Astrocyte of the cerebellum (primary cell): ENCODE measurements at places on chromosomes 6 and 20.
A peak's percentile ranks its signal among the peaks of the same experiment; 100 is the strongest.

GRCh38 chr6:154127657-154128056 lies 88.6 kb downstream of the OPRM1 start:
- DNase-seq: no peak

GRCh38 chr20:24823989-24824693 lies 124.9 kb upstream of the CST7 start:
- DNase-seq: no peak

DNA sequence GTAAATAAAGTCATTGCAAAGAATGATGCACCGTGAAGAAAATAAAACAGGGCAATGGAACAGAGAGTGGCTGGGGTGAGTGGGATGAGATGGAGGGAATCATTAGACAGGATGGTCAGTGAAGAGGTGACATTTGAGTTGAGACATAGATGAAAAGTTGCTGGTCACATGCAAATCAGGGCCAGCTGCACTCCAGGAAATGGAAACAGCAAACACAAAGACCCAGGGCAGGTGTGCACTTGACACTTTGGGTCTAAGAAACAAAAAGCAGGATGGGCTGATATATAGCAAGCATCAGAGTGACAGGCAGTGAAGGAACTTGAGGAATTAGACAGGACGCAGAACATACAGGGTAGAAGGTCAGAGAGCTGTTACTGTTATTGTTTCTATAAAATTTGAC lies 171.5 kb upstream of the RIPOR2 start:
- DNase-seq: no peak

DNA sequence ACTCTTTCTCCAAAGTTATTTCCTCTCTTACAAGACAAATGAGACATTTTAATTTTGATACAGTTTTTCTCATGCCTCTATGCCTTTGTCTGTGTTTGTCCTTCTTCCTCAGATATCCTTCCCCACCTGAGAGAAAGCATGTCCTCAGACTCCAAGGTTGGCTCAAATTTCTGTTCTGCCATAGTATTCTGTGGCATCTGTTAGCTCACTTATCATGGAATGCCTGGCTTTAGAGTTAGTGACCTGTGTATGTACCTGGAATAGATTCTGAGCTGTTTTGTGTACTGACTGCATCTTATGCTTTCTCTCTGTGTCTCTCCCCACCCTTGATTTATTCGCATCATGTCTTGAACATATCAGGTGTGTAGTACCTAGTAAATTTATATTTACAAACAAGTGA lies 90.0 kb downstream of the CENPW start:
- DNase-seq: no peak

DNA sequence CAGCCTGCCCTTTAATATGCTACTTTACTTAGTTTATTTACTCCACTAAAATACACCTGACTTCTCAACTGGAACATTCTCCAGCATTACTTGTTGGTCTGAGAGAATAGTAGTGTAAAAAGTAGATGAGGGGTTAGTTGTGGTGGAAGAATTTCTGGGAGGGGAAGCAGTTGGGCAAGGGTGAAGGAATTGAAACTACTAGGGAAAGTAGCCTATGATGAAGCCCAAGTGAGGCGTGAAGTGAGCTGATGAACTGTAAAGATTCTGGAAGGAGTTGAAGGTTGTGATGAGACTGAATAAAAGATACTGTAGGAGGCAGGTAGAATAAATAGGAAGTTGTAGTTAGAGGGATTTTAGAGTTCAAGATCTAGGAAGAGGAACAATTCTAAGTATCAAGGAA lies 72.5 kb downstream of the ITCH start:
- DNase-seq: no peak

DNA sequence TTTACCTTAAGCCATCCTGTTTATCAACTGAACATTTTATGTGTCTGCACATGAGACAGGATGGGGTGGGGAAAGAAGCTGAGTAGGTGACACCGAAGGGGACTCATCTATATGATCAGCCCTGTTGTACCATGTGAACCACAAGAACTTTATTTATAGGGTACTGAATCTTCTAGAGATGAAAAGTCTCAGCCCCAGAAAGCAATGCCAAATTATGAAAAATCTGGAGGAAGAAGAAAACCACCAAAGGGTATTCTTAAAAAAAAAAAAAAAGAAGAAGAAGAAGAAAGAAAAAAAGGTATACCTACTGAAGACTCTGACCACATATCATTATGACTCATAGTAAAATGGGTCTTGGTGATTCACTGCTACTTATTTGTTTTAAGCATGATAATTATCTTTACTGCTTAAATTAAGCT lies 39.8 kb upstream of the HBS1L start:
- no peak for DNase-seq

DNA sequence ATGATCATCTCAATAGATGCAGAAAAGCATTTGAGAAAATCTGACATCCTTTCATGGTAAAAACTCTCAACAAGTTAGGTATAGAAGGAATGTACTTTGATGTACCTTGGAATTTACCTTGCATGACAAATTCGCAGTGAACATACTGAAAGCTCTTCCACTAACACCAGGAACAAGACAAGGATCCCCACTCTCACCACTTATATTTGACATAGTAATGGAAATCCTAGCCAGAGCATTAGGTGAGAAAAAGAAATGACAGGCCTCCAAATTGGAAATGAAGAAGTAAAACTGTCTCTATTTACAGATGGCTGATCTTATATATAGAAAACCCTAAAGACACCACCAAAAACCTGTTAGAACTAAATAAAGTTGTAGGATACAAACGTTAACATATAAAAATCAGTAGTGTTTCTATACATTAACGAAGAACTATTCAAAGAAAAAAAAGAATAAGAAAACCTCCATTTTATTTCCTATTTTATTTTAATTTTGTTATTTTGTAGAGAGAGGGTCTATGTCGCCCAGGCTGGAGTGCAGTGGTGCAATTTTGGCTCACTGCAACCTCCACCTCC lies 26.9 kb downstream of the PCNA start:
- no peak for DNase-seq

DNA sequence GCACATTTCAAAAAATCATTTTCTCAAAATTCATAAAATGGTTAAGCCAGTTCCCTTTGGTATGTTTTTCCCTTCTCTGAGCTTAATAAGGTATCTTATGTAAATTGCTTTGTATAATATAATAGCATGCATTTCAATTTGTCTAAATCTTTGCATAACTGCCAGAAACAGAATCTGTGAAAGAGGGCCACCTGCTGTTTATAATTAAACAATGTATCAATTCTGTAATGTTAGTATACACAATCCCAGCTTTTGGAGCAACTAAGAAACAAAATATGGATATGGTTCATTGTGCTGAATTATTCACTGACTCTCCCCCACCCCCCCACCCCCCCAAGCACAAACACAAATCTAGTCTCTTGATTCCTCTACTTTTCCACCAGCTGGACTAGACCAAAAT lies 54.8 kb downstream of the GPX5 start:
- DNase-seq: no peak

GRCh38 chr6:170545405-170545804 lies 7.7 kb downstream of the PSMB1 start:
- DNase-seq: no peak

GRCh38 chr6:116266803-116267202 lies 12.9 kb downstream of the TSPYL1 start:
- no peak for DNase-seq

DNA sequence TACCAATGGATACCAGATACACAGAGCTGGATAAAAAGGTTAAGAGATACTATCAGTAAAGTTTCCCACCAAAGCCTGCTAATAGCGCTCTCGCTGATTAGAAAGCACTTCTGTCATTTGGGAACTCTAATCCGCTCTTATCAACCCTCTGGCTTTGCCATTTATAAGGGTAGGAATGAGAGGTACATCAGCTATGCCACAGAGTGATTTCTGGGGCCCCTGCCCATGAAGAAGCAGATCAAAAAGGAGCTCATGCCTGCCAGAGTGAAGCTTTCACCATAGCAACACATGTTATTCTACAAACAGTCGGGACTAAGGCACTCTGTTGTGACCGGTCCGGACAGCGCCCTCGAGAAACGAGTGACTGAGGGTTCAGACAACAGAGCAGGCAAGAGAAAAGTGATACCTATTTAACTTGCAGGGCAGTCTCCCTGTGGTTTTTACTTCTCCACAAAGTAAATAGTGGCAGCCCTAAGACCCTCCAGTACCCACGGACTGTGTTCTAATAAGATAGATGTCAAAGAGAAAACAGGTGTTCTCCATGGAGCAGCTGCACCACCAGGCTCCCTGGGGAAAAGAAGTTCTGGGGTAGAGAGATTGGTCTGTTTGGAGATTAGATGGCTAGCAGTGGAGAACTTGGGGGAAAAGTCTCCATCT lies 5.6 kb downstream of the TRAM2 start:
- DNase-seq: no peak

DNA sequence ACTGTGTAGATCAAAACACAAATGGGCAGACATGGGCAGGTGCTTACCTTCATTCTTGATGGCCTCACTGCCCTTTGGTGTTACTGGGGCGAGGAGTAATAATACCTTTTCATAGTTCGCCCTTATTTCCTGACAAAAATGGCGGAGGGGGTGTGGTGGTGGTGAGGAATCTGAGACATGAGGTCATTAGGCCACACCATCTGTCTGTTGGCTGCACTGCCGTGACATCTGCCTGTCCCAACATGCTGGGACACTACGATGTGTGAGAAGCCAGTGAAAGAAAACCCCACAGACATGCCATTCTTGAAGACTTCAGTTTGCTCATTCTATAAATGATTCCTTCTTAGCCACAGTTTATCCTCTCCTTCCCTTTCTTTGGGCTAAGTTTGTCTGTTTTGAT lies 13.4 kb upstream of the MAPRE1 start:
- DNase-seq: no peak

GRCh38 chr6:106574741-106575458 lies 54.4 kb downstream of the RTN4IP1 start:
- DNase-seq: peak; percentile 37

GRCh38 chr6:31541059-31541657 lies 645 bp downstream of the DDX39B start:
- peak; percentile 15 for DNase-seq

DNA sequence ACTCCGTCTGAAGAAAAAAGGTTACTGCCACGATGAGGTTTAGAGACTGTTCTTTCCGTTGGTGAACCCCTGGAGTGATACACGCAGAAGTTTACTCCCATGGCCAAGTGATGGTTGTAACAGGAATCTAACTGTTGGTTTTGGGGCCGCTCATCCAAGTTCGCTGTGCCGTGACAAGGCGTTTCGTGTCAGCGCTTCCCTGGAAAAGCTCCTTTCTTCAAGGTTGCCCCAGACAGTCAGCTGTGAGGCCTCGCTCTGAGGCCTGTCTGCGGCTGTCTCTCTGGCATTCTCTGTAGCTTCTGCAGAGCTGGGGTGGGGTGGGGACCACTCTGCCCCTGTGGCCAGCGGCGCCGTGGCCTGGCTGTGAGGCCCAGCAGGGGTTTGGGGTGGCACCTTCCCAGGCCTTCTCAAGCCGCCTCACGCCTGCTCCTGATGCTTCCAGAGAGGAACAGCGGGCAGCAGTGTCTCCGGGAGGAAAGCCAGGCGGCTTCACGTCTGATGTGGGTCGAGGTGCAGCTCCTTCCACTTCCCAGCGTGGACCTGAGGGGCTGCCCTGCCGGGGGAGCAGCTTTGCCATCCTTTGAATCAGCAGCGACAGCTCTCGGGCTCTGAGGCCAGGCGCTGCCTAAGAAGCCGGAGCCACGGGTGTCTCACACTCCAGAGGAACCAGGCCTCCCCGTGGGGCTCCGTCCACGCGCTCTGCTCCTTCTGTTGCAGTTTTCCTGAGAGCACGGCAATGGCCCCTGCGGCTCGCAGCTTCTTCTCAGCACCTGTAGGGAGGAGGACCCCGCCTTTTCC lies 76.2 kb downstream of the SMOC2 start:
- DNase-seq: no peak

DNA sequence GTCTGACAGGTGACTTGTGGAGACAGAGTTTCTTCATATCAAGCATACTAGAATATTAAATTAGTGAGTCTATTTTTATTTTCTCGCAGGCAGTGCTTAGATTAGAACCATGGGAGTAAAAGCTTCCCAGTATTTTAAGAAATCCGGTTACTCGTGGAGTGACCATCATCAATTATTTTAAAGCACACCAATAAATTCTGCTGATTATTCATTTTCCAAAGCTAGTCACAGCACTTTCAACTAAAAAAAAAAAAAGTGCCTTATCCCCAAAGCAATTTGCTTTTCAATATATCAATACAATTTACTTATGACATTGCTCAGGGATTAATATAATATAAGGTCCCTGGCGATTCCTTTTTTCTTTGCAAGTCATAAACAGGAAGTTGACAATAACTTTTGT lies 26.3 kb upstream of the OLIG3 start:
- DNase-seq: no peak

DNA sequence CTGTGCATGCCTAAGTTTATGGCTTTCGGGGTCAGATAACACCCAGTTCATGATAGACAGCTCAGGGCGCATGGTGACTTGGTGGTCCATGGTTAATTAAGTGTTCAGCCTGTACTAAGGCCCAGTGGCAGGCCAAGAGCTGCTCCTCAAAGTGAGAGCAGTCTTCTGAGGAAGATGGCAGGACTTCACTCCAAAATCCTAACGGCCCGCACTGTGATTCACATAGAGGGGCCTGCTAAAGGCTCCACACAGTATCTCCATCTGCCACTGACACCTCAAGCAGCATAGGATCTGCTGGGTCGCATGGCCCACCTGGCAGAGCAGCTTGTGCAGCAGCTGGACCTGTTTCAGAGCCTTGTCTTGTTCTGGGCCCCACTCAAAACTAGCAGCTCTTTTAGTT lies 10.6 kb upstream of the CST7 start:
- DNase-seq: no peak

DNA sequence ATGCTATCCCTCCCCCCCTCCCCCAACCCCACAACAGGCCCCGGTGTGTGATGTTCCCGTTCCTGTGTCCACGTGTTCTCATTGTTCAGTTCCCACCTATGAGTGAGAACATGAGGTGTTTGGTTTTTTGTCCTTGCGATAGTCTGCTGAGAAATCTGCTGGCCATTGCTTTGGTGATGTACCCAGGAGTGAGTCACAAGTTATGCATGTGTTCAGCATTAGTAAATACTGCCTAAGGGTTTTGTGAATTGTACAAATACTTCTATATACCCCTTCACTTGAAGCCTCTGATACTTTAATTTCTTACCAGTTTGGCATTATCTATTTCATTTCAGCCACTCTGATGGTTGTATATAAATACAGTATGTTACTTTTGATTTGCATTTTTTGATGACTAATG lies 711.3 kb upstream of the GJE1 start:
- DNase-seq: peak; percentile 65

DNA sequence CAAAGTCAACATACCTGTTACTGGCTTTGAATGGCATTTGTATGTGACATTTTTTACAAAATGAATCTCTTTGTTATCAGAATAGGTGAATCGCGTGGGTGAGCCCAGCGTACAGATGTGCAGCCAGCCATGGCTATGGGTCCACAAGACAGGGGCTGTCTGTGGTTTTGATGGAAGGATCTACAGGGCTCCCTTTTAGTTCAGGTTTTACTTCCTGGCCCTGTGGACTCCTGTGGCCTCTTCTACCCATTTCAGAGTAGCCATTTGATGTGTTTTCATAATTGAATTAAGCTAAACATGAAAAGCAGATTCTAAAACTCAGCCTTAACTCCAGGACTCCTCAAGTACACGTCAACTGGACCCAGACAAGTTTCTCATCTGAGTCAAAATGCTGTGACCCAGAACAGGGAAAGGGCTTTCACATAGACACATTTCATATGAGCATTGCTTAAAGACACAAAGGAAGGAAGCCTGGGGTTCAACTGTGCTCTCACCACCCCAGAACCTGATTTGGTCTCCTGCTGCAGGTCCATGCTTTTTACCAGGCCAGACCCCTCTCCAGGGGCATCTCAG lies 105.3 kb upstream of the NAA20 start:
- DNase-seq: no peak

- no peak for DNase-seq
Measured at GRCh38 chr6:168097621-168098430, 18.8 kb upstream of the FRMD1 start.

- peak; percentile 62 for DNase-seq
Measured at GRCh38 chr6:35663447-35664235, 25.1 kb downstream of the FKBP5 start.
